ENCODE measurements at places on chromosomes 7 and 10.

DNA sequence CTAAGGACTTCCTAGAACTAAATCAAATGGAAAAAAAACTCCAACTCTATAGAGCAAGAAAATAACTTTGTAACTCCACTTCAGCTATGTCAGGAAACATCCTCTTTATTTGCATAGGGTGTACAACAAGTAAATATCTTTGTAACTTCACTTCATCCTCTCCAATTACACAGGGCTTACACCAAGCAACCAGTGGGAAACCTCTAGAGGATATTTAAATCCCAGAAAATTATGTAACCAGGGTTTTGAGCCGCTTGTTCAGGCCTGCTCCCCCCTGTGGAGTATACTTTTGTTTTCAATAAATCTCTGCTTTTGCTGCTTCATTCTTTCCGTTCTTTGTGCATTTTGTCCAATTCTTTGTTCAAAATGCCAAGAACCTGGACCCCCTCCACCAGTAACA lies 22.2 kb downstream of the LIPJ start:
- no peak for DNase-seq

DNA sequence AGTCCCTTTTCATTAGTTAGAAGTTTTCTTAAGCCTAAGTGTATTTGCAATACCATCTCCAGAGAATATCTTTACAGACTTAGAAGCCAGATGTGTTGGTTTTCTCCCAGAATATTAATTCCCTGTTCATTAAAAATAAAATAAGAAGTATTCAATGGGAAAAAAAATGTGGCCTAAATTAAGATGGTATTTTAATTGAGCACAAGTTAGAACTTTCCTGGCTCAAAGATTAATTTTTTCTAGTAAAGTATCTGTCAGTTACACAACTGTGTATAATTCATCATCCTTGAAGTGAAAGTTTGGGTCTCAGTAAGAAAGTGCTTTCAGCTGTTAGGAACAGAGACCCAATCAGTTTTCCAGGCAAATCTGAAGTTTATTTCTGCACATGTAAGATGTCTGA lies 1179.5 kb upstream of the C7orf33 start:
- no peak for DNase-seq

DNA sequence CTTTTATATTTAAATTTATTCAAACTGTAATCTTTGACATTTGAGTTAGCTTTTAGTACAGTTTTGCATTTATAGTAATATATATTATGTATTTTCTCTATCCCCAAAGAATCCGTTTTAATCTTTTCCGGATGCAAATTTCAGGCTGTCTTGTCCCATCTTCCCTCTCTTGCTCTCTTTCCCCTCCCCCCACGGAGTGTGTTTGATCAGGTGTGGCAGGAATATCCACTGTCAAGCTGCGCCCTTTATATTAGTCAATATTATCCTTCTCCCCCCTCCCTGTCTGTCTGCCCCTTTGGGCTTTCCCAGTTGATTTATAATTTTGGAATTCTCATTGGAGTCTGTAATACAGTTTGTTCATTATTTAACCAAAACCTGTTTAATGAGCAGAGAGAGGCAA lies 19.0 kb downstream of the GBF1 start:
- DNase-seq, result no peak

GRCh38 chr10:11334436-11334835 lies 277.0 kb downstream of the USP6NL start:
- DNase-seq, result no peak

- peak; percentile 93 for DNase-seq
Observed at GRCh38 chr7:100102950-100103840, 1.8 kb downstream of the AP4M1 start.

DNA sequence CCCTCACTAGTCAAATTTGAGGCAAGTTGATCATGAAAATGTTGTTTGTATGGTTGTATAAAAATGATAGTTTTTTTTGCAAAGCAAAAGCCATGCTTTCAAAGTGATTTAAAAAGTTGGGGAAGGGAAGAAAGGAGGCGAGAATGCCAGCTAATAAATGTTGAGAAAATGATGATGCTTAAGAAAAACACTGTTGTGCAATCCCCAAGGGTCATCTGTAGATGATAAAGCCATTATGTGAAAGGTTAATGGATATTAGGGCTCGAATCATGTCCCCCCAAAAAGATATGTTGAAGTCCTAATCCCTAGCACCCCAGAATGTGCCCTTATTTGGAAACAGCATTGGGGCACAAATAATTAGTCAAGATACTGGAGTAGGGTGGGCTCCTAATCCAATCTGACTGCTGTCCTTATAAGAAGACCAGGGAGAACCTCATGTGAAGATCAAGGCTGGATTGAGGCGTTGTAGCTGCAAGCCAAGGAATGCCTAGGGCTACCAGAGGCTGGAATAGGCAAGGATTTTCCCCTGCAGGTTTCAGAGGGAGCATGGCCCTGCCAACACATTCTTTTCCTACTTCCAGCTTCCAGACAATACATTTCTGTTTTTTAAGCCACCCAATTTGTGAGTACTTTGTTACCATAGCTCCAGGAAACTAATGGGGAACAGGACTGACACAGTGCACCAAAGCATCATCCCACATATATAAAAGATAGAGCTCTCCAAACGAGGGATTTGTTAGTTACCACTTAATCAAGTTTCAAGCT lies 35.4 kb upstream of the MKLN1 start:
- DNase-seq, result peak; percentile 44
